ENCODE measurements at places on chromosomes 5 and 9.

DNA sequence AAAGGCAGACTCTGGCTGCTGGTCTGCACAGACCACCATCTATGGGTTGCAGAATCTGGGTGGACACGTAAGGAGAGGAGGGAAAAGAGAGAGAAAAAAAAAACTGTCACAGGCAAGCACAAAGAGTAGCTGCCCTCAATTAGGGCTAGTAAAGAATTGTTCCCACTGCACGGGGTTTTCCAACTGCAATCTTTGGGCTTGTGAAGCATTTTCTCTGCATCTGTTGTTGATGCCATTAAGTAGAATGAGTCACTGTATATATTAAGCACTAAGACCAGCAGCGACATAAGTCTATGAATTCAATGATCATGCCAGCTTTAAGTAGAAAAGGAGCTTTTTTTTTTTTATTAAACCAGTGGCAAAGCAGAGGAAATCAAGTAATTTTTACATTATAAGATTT lies 40.2 kb downstream of the MED10 start:
- DNase-seq, result no peak

GRCh38 chr9:136613824-136614371 lies 48.8 kb upstream of the EGFL7 start:
- no peak for DNase-seq

GRCh38 chr9:68913054-68913453 lies 100.9 kb downstream of the PRKACG start:
- DNase-seq, result no peak

GRCh38 chr9:121178676-121179372 lies 22.8 kb downstream of the RAB14 start:
- DNase-seq, result no peak

GRCh38 chr9:98095401-98095800 lies 23.6 kb downstream of the TRIM14 start:
- DNase-seq, result no peak

DNA sequence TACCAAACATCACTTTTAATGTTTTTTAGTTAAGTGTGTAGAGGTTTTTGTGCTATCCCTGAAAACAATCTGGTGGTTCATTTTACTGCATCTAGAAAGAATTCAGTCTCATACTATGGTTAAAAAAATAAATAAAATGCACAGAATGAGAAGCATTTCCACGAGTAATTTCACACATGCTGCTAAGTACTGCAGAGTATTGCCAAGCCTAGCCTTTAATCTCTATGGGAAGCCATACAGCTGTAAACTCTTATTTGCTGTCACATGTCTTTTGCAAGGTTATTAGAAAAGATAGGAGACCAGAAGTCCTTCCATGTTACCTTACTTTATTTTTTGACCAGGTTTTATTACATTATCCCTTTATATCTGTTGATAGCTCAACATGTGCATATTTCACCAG lies 37.6 kb upstream of the MAN2A1 start:
- DNase-seq, result no peak

GRCh38 chr9:91100878-91101450 lies 260.8 kb downstream of the AUH start:
- no peak for DNase-seq

- peak; percentile 6 for DNase-seq
Measured at GRCh38 chr5:148186248-148187003, 16.4 kb upstream of the SPINK6 start.

DNA sequence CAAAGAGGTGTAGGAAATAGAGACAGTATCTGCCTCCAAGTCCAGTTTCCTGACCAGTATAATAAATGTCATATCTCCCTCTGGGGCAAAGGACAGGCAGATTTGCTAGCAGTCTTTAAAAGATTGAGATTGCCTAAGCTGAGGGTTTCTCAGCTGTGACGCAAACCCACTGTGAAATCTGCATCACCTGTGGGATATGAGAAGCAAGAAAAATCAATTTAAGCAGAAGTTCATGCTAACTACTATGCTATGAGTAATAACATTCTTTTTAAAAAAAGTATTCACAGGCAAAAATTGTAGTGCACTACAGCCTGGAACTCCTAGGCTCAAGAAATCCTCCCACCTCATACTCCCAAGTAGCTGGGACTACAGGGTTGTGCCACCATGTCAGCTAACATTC lies 168.1 kb upstream of the POC5 start:
- DNase-seq, result no peak

DNA sequence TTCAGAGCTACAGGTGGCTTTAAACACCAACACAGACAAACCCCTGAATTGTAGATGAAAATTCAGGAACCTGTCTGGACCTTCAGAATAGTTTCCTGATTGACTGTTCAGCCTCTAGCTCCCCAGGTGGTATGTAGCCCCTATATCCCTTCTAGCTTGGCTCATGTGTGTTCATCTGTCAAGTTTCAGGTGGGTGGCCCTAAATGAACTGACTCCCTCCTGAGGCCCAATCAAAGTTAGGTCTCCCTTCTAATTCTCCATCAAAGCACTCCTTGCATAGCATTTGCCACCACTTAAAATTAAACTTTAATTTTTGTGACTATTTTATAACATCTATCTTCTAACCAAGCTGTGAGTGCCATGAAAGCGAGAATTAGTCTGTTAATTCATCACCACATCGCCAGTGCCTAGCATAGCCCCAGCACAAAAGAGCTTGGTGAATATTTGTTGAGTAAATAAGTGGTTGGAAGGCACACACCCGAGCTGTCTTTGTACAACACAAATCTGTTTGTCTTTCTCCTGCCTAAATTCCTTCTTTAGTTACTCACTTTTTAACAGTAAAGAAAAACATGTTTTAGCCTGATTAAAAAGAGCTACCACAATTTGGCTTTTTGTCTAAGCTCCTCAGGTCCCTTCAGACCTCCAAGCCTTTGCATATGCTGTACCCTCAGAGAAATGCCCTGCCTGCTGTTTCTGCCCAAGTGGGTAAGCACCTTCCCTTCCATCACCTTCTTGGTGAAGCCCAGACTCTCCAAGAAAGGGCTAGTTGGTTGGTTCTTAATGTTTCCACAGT lies 138.1 kb upstream of the HMHB1 start:
- DNase-seq, result no peak

DNA sequence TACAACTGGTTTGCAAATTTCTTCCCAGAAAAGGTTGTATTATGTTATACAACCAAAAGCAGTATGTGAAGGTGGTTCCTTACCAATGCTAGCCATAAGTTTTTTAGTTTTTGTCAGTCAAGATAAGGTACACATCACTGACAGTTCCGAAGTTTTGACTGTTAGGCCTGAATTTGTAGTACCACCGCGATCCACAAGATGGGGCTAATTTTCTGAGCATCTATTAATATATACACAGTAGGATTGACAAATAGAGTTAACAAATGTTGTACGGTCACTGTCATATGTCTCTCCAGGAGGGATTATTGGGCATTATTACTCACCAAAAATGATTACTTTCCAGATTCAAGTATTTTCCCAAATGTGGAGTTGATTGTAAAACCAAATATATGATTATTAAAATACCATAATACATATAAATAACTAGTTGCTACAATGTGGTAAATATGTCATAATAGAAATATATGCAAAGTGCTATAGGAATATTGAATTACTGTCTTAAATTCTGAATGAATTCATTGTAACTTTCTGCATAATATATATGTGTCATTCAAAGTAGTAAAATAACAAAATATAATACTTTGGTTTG lies 28.4 kb upstream of the LRRC19 start:
- DNase-seq, result peak; percentile 44

DNA sequence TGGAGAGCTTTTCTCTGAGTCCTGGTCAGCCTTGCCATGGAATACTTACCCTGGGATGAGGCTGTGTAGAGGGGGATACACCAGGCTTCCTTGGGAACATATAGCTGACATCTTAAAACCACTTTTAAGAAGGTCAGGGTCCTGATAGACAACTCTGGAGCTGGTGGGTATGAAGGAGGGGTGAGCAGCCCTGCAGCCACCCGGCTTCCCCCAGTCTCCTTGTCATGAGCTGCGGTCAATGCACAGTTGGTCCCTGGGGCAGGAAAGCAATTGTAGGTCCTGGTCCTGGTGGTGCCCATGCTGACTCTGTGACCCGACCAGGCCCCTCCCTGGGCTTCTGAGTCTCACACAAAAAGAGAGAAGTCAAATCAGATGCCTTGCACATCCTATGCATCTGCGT lies 63.6 kb downstream of the MRPL36 start:
- DNase-seq, result no peak

- no peak for DNase-seq
Measured at GRCh38 chr9:34744295-34745221, 34.6 kb upstream of the CCL21 start.

Data from CD4-positive, alpha-beta T cell treated with Interleukin-15 for 4 hours (primary cell).